ENCODE measurements at places on chromosomes 16 and 17. TPM values are rescaled to one million over a fixed set of nuclear protein-coding genes. Genes with fewer than 3 reads are reported as not detected.

GRCh38 chr16:67163164-67163998, 1.2 kb upstream of the HSF4 start:
- no peak for DNase-seq

GRCh38 chr17:4946312-4946976, 1.9 kb downstream of the PFN1 start:
- DNase-seq: no peak

DNA sequence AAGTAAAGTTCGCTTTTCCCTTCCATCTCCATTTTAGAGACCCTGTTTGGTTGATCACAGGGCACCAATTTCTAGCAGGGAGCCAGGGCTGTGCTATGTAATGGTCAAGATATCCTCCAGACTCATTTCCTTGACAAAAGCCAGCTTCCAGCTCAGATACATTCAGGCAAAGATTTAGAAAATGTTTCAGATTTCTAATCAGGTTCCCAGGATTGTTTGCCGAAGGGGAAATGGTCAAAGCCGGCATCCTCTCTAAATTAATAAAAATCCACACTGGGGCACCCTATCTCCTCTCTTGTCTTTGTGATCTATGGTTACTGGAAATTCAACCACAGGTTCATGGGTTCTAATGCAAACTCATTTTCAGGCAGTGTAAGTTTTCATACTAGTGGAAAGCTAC, 686.8 kb upstream of the KIF2B start:
- no peak for DNase-seq

Gene AKAP1
- total RNA-seq: 17.5 TPM

- DNase-seq: no peak
These were observed 5.7 kb upstream of the RPL38 start for GRCh38 chr17:74197801-74198200.

GRCh38 chr16:1575578-1575977, 36.3 kb downstream of the IFT140 start:
- no peak for DNase-seq

- no peak for DNase-seq
These were observed 378.9 kb upstream of the CA10 start for GRCh38 chr17:52537421-52537820.

Gene FGF11
- 0.44 TPM for total RNA-seq

Gene PRM2
- not detected for total RNA-seq

- DNase-seq: no peak
These were observed 103.3 kb downstream of the GNAO1 start for GRCh38 chr16:56294579-56294978.

DNA sequence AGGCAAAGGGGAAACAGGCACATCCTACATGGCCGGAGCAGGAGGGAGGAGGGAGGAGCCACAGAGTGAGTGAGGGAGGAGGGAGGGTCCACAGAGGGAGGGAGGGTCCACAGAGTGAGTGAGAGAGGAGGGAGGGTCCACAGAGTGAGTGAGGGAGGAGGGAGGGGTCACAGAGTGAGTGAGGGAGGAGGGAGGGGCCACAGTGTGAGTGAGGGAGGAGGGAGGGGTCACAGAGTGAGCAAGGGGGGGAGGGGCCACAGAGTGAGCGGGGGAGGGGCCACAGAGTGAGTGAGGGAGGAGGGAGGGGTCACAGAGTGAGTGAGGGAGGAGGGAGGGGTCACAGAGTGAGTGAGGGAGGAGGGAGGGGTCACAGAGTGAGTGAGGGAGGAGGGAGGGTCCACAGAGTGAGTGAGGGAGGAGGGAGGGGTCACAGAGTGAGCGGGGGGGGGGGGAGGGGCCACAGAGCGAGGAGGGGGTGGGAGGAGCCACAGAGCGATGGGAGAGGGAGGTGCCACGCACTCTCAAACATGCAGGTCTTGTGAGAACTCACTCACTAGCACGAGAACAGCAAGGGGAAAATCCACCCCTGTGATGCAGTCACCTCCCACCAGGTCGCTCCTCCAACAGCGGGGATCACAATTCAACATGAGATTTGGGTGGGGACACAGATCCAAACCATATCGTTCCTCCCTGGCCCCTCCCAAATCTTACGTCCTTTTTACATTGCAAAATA, 24.3 kb upstream of the CDH15 start:
- DNase-seq: no peak

Gene IRF8
- 0.63 TPM for total RNA-seq

DNA sequence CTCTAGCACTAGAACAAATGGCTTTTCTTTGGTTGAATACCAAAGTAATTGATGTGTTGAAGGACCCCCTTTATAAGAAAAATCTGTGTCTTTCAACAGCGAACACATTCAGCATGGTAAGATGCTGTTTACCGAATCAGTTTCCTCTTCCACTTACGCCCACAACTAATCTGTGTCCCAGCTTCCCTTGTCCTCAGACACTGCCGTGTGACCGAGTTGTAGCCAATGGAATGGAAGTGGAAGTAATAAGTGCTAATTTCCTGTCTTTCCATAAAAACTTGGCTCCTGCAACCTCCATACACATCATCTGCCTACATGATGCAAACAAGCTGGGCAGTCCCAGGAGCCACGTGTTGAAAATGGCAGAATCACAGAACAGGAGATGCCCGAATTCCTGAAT, 10.4 kb downstream of the CDIPT start:
- DNase-seq: peak; percentile 39

- DNase-seq: no peak
These were observed 27.2 kb upstream of the ITGAX start for GRCh38 chr16:31327646-31328225.

DNA sequence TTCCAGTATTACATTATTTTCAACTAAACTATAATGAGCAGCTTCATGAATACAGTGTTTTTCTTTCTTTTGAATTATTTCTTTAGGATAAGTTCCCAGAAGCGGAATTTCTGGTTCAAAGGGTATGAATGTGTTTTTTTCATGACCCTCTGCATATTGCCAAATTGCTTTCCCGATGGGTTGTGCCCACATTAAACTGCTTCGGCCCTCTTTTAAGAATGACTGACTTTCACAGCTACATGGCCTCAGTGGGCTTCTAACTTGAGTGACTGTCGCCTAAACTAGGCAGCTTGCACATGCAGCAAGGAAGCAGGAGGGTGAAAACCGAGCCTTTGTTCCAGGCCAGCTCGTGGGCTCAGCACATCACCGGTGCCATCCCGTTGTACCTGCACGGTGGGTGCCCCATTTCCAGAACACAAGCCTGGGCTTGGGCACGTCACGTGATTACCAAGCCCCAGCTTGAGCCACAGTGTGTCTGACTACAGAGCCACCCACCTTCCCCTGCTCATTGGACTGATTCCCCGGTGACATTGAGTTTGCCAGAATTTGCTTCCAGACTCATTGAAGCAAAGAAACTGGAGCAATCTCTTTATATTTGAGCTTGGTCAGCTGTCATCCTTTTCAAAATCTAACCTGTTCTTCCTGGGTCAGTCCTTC, 112.8 kb downstream of the CLEC16A start:
- DNase-seq: no peak

DNA sequence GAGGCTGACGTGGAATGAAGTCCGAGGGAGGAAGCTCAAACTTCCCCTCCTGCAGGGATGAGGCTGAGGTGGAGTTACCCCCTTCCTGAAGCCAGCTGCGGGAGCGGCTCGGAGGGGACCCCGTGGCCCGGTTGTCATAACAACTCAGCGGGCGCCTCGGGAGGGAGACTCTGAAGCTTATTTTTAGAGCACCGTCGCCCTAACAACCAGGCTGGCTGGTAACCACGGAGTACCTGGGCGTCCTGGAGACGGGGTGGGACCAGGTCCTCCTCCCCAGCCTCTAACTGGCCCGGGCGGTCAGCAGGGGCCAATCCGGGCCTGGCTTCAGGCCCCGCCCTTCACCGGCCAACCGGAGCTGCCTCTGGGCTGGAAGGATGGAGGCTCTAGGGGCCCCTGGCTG, 27.7 kb downstream of the NECAB2 start:
- DNase-seq: no peak

DNA sequence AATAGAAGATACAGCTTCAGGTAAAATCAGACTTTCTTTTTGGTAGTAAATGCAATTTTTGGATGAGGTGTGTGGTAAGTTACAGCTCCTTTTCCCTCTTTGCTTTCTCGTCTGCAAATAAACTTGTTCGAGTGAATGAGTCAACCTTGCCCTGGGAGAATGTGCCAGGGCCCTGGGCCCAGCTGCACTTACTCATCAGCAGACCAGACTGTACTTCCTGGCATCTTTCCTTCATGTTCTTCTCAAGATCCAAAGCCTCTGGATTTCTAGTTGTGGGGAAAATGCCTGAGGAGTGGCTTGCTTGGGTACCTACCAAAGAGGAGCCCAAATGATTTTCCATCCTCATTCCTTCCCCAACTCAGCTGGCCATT, 5.4 kb upstream of the G6PC1 start:
- peak; percentile 45 for DNase-seq

Data from glomerular endothelial cell (primary cell).